BE2C (cell line): ENCODE measurements at places on chromosomes 2 and 18.

DNA sequence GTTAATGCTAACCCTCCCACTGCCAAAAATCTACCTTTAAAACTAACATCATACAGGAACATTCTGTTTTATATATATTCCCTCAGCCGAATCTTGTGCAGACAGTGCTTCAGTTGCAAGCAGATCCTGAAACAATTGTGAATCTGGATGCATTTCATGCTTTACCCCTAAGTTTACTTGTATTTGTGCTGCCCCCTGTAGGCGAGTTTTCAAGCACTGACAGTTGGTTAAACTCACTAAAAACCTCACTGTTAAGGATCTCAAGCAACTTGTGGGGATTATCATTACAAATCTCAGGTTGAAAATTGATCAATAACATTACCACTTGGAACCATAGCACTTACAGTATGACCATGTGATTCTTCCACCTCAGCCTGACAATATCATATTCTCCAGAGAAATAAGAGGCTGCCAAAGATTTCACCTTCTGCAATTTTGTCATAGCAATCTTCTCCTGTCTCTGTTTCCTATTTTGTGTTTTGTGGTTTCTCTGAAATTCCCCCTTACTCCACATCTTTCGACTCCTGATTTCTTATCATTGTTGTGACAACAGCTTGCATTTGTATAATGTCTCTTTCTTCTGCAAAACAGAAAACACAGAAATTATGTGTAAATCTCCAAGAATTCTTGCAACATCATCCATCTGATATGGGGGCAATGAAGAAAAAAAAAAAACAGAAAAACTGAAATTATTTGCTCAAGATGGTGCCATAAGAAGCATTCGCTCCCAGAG, 354.6 kb upstream of the SETBP1 start:
- DNase-seq: peak; percentile 73

- DNase-seq: no peak
These were observed 429.6 kb downstream of the NCKAP5 start for GRCh38 chr2:133138693-133139092.

DNA sequence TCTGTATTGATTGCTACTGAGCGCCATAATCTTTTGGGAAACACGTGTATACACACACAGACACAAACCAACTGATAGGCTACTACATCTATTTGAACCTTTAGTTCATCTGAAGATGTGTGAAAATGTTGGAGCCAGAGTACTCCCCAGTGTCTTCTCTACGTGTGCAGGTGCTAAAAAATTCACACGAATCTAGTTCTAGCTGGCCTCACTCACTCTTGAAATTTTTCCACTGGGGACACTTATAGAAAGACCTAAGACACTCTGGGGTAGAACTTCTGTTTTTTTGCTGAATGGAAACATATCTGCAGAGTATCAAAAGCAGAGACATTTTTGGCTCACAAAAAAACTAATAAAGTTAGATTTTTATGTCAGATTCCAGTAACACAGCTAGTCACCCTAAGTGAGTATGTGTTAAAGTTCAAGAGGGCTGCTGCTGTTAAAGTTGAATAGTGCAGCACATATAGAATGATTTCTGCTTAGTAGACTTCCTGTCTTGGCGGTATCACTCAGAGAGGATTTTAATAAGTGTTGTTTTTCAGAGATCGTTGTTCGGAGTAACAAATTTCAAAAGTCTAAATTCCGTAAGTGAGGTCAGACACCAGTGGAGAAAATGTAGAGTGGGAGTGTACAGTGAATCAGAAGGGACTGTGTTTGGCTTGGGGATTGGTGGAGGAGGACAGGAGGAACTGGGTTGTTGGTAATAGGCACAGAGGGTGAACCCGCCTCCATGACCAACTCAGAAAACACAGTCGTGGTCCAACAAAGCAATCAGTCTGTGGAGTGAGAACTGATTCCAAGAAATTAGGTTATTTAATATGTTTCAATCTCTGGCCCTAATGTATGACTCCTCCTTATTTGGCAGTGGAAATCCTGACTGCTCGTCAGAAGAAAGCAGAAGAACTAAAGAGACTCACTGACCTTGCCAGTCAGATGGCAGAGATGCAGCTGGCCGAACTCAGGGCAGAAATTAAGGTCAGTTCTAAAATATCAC, 43.1 kb downstream of the KCTD18 start:
- no peak for DNase-seq

DNA sequence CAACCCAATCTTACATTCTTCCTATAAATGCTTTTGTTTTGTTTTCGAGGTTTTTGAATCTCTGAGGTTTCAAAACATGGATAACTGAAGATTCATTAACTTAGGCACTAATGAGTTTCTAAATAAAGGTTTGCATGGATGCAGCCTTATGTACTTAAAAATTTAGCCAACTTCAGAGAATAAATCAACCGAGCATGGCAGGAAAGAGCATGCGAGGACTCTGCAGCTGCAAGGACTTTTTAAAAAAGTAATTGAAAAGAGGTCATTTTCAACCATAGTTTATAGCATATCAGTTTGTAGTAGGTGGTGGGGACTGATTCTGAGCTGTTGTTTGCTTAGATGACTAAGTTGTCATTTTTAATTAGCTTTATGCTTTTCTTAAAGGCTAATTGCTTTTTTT, 567.0 kb upstream of the ZEB2 start:
- no peak for DNase-seq

DNA sequence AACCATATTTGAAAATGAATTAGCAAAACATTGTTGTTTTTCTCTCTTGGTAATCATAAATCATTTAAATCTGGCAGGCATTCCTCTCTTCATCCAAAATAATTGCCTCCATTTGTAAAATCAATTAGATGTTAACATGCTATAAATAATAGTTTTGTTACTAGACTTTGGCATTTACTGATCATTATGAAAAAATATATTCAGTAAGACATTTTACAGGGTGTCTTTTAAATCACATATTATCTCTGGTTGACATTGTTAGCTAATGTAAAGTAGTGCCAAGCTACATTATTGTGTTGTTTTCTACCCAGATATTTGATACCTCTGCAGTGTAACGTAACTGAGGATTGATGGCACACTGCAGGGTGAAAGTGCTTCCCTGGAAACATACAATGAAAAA, 31.8 kb upstream of the DLX1 start:
- no peak for DNase-seq

DNA sequence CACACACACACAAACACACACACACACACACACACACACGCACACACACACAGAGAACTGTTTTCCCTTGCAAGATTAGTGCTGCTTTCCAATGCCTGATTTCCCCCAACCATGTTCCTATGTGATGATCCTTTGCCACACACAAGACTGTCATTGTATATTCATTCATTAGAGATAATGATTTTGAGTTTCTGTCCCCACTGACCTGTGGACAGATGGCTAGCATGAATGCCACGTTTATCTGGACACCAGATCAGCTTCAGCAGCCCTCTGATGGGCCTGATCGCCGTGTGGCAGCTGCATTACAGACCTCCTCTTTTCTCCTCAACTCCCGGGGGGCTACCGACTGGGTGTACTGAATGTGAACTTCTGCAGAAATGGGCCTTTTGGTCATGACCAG, 353.0 kb downstream of the MYCN start:
- peak; percentile 100 for DNase-seq

- no peak for DNase-seq
These were observed 128.0 kb downstream of the ASB1 start for GRCh38 chr2:238554468-238555315.

DNA sequence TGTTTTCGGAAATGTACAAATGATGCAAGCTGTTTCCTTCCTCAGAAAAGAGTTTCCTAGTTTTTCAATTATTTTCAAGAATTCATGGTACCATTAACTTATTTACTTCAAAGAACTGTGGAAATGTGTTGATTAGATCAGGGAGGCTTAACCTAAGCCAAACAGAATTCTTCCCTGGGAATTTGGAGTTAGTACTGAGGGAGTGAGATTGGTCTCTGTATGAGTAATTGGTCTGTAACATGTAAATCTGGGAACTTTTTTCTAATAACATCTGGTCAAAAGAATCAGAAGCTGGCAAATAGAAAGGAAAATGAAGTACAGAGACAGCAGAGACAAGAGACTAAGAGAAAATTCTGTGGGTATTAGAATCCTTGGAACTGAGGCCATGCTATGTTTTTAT, 145.8 kb downstream of the BABAM2 start:
- DNase-seq: no peak

- DNase-seq: no peak
These were observed 228.7 kb upstream of the SIX2 start for GRCh38 chr2:45237850-45238542.

- DNase-seq: no peak
These were observed 114.0 kb upstream of the SLC39A10 start for GRCh38 chr2:195543063-195543462.

DNA sequence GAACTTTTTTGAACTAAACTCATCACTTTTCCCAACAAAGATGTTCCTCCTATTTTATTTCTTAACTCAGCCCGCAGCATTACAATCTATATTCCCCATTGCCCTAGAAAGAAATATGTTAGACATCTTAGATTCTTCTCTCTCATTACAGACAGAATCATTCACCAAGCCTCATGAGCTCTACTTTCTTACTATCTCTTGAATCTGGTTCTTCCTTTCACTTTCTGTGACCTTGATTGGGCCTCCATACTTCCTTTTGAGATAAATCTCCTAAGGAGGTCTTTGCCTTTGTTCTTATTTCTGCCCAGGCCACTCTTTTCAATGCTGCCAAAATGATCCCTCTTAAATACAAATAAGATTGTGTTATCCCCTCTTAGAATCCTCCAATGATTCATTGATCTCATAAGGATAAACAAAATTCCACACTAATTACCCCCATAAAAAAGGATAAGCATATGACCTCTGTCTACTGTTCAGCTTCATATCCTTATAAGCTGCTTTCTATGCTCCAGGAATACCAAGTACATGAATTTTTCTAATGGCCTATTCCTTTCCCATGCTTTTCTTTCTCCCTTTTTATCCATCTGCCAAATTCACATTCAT, 400.0 kb downstream of the ARHGAP15 start:
- no peak for DNase-seq

DNA sequence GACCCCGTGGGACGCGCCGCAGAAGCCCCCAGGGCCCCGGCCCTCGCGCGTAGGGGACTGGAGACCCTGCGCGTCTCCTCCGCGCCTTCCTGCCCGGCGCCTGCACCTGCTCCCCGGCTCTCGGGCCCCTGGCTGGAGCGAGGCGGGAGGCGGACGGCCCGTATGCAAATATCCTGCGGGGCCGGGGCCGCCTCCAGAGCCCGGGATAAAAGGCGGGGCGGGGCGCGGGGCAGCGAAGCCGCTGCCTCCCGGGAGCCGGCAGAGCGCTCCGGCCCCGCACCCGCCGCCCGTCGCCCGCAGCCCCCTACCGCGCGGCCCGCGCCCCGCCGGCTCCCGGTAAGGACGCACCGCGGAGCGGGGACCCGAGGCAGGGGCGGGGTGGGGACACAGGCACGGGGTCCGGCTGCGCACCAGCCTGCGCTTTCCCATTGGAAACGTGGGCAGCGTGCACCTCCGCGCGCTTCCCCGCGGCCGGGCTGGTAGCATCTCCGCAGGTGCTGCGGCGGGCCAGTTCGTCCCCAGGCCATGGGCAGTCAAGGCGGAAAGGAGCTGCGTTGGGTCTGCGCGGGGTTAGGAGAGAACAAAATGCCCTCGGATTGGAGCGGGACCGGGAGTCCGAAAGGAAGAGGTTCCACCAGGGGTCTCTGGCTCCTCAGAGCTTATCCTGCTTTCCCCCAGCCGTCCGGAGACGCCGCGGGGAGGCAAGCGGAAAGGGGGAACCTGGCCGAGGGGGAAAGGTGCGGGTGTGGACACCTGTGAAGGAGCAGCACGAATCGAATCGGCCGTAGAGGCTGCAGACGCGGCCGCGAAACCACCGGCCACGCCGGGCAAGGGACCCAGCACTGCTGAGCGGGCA, at the start of gene ATP6V1C2:
Gene ATP6V1C2 (plus strand): TSS at position 235 of the 856 bp plus-strand sequence. CDS start 1,220 bp downstream, outside the sequence.
- DNase-seq: peak; percentile 61

DNA sequence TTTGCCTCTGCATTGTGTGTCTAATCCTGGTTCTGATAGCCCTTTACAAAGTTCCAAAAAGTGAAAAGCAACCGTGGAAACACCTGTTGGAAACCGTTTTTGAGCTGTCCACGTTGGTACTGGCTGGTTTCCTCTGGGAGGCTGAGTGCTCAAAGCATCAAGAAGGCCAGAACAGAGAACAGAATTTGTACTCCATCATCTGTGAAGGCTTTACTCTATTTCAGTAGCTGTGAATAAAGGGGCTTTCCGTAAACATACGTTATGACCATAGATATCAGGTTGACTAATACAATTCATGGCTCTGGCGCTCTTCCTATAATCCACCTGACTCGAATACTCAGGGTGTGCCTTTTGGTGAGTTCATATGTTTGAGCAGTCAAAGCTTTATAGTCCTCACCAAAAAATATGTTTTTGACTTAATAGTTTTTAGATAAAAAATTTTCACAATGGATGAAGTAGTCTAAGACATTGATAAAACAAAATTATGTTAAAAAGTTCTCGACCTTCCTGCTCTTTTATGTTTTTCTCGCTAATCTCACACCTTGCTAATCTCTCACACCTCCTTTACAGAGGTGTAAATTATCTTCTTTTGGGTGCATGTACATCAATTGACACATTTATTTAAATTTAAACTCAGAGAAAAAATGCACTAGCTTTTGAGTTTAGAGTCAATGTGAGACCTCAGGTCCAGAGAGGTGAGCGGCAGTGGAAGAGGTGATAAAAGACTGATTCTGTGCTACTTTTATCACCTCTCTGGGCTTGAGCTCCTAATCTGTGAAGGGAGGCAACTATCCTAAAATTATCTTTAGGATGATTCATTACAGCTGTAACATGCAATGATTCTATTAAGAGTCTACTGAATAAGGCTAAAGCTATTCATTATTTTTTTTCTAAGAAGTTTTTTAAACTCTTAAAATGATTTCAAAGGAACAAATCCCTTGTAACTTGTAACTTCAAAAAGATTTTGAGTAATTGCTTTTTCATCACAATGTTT, 65.3 kb downstream of the CXCR4 start:
- no peak for DNase-seq

- no peak for DNase-seq
These were observed 200.0 kb downstream of the ZNF407 start for GRCh38 chr18:74797577-74798151.

DNA sequence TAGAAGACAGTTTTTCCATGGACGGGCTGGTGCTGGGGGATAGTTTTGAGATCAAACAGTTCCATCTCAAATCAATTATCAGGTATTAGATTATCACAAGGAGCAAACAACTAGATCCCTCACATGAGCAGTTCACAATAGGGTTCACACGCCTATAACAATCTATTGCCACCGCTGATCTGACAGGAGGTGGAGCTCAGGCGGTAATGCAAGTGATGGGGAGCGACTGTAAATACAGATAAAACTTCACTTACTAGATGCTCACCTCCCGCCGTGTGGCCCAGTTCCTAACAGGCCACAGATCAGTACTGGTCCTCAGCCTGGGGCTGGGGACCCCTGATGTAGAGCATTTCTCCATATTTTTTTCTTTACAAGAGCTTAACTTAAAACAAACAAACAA, 203.6 kb downstream of the CDH7 start:
- no peak for DNase-seq

GRCh38 chr18:12631831-12632477, 26.0 kb downstream of the SPIRE1 start:
- DNase-seq: no peak

DNA sequence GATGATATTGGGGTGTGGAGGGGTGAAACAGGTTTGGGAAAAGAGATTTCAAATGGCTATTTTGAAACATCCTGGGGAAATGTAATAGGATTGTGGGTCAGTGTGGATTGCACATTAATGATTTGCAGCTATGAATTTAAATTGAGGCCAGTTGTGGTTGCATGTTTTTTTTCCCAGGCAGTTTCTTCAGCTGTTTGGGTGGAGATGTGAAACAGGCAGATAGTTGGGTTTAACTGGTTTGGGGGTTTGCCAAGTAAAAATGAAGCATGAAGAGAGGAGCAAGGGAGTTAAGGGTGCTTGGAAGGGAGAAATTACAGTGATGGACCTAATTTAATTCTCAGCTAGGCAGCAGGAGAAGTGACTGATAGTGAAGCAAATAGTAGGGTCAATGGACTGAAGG, 16.8 kb downstream of the GPD2 start:
- DNase-seq: no peak
